ENCODE measurements at places on chromosomes 4 and X.

GRCh38 chr4:6990661-6991060 is 52.5 kb upstream of the TADA2B start:
- DNase-seq, result no peak

GRCh38 chr4:87053176-87053658 is 118.4 kb downstream of the AFF1 start:
- DNase-seq, result no peak

GRCh38 chrX:74465424-74465823 is 44.1 kb downstream of the SLC16A2 start:
- DNase-seq, result no peak

GRCh38 chr4:108314900-108315589 is 146.3 kb upstream of the LEF1 start:
- DNase-seq, result no peak

GRCh38 chr4:26717332-26717731 is 133.4 kb downstream of the TBC1D19 start:
- DNase-seq, result no peak

DNA sequence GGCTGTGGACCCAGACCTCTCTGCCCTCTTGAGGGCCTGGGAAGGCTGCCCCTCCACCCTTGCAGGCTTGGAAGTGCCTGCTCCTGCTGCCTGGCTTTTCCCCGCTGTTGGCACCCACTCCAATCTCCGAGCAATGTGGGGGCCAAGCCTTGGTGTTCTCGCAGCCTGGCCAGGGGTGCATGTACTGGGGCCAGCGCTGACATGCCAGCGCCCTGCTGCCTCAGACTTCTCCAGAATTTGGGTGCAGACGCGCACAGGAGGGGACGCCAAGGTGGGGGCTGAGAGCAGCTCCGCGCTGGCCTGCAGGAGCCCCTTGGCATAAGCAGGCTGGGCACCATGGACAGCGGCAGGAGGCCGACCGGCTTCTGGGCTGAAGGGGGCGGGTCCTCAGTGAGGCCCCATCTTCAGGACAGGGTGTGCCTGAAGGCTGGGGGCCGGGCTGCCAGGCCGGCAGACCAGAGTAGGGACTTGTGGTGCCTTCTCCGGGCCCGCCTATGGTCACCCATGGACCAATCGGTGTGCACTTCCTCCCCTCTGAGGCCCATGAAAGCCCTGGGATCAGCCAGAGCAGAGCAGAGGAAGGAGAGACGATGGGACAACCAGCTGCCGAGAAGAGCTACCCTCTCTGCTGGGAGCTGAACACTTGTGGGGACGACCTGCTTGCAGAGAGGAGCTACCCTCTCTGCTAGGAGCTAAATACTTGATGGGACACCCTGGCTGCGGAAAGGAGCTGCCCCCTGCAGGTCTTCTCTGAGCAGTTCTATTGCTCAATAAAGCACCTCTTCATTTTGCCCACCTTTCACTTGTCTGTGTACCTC is 118.3 kb downstream of the DNAAF6 start:
- no peak for DNase-seq

- no peak for DNase-seq
Measured at GRCh38 chrX:112473654-112474053, 206.1 kb downstream of the LHFPL1 start.

Measured in T-helper 17 cell (primary cell).